ENCODE measurements at places on chromosomes 1 and 21.

GRCh38 chr1:66450043-66450514 lies 83.9 kb upstream of the SGIP1 start:
- no peak for DNase-seq

- DNase-seq = no peak
These were observed 7.0 kb downstream of the SH3BP5L start for GRCh38 chr1:248818505-248819374.

GRCh38 chr1:11977625-11978024 lies 2.6 kb upstream of the MFN2 start:
- DNase-seq = no peak

- DNase-seq = no peak
These were observed 66.9 kb upstream of the NGF start for GRCh38 chr1:115404911-115405310.

GRCh38 chr1:204873714-204874113 lies 3.1 kb downstream of the NFASC start:
- DNase-seq = no peak

GRCh38 chr1:17013491-17014320 lies 2.0 kb upstream of the ATP13A2 start:
- DNase-seq = no peak

- no peak for DNase-seq
These were observed 462.2 kb upstream of the CXADR start for GRCh38 chr21:17050646-17051045.

- DNase-seq = no peak
These were observed 108.2 kb downstream of the CLEC20A start for GRCh38 chr1:178388418-178389145.

DNA sequence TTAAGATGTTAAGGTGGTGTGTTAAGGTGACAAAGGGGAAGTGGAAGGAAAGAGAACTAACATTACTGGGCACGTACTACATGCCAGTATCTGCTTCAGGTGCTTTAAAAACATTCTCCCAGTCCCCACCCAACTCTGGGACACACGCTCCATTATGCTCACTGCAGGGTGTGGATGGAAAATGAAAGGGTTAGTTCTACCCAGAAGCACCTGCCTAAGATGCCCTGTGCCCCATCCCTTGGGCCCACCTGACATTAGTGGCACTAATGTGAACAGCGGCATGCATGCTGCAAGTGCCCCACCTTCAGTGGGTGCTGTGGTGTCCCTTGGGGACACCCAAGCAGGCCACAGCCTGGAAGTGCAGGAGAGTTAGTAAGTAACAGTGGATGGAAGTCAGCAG lies 82.9 kb upstream of the CXADR start:
- no peak for DNase-seq

- DNase-seq = no peak
These were observed 31.6 kb upstream of the ACOT11 start for GRCh38 chr1:54516249-54516920.

GRCh38 chr1:14822493-14822892 lies 224.0 kb downstream of the KAZN start:
- DNase-seq = no peak

GRCh38 chr21:42236014-42236413 lies 17.1 kb downstream of the ABCG1 start:
- no peak for DNase-seq

DNA sequence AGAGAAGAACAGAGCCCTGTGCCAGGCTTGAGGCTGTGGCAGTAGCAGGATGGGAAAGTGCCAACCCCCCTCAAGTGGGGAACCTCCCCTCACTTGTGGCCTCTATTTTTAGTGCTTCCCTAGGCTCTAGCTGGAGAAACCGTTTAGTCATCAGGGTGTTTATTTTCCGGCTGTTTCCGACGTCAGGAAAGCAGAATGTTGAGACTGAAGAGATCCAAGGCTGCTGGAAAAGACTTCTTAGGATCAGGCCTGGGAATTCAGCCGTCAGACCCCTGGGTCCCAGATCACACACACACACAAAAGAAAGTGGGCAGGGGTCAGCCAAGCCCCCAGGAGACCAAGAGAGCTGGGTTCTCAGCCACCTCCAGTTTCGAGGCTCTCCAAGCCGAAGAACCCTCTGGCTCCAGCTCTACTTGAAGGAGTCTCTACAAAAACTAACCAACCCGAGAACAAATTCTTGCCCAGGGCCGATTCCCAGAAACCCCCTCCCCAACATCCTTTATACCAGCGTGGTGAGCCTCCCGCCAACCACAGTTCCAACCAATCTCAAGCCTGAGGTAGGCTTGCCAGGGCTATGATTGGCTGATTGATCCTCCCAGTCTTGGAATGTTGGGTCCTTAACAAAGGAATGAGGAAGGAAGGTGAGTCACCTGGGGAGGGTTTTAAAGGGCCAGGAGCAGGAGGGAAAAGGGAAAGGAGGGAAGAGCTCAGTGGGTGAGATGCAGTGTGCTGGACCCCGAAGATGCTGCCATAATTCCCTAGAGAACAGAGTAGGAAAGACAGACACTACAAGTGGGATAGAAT lies 2.5 kb upstream of the MEF2D start:
- DNase-seq = no peak

DNA sequence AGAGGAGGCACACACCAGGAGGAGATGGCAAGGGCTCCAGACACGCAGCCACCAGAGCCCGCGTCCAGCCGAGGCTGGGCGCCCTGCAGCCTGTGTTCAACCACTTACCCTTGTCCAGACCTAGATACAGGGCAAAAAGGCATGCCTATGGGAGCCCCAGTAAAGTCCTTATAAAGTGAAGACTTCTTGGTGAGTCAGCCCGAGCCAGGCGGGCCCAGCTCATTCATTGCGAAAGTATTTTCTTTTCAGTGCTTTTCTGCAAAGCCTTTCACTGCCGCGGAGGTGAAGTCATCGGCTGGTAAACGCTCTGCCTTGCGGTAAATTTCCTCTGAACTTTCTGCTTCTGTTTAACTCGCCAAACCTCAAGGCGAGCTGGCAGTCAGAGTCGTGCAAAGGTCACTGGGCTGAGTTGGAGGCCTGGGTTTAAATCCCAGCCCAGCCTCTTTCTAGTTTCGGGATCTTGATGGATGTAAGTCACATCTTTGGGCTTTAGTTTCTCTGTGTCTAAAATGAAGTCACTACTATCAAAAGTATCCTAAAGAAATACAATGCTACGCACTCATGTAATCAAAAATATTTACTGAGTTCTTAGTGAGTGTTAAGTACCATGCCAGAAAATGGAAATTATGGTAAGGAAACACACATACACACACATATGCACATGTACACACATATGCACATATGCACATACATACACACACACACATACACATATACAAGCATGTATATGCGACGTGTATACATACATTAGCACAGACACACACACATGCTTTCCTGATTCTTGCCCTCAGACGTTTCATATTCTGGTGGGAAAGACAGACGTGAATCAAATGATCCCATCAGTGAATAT lies 54.7 kb upstream of the IFFO2 start:
- DNase-seq = peak; percentile 33

- DNase-seq = no peak
These were observed 2.1 kb downstream of the SIPA1L2 start for GRCh38 chr1:232627645-232628334.

DNA sequence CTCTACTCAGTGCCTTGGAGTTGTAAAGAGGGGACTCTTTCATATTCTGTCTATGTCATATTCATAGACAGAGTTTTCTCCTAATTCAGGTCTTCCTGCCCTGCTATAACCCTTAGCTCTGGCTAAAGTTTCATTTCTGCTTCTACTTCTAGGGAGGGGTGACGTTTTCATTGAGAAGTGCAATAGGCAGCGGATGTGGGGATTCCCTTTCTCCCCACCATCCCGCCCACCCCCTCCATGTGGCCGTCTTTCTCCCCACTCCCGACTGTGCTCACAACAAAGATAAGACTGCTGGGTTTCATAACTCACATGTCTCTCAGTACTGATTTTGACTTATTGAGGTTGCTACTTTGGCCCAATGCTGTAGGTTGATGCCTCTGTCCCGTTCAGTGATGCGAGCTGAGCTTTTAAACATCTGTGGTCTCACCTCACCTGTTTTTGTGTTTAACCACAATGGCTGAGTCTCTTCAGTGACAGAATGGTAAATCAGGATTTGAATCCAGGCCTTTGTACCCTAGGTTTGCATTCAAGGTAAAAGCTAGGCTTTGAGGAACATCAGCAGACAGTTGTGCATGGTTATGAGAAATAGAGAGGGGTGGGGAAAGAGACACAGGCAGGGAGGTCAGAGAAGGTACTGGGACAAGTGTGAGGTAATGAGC lies 7.8 kb upstream of the KIF14 start:
- peak; percentile 15 for DNase-seq

GRCh38 chr1:176691251-176692228 lies 228.6 kb downstream of the PAPPA2 start:
- no peak for DNase-seq

GRCh38 chr1:110495926-110496600 lies 22.9 kb downstream of the KCNA10 start:
- DNase-seq = peak; percentile 42

- no peak for DNase-seq
These were observed 6.3 kb upstream of the KYAT3 start for GRCh38 chr1:88998716-88999115.

- DNase-seq = no peak
These were observed 17.3 kb downstream of the MAP10 start for GRCh38 chr1:232822530-232822929.

GRCh38 chr1:221794935-221795334 lies 53.0 kb upstream of the DUSP10 start:
- DNase-seq = no peak

DNA sequence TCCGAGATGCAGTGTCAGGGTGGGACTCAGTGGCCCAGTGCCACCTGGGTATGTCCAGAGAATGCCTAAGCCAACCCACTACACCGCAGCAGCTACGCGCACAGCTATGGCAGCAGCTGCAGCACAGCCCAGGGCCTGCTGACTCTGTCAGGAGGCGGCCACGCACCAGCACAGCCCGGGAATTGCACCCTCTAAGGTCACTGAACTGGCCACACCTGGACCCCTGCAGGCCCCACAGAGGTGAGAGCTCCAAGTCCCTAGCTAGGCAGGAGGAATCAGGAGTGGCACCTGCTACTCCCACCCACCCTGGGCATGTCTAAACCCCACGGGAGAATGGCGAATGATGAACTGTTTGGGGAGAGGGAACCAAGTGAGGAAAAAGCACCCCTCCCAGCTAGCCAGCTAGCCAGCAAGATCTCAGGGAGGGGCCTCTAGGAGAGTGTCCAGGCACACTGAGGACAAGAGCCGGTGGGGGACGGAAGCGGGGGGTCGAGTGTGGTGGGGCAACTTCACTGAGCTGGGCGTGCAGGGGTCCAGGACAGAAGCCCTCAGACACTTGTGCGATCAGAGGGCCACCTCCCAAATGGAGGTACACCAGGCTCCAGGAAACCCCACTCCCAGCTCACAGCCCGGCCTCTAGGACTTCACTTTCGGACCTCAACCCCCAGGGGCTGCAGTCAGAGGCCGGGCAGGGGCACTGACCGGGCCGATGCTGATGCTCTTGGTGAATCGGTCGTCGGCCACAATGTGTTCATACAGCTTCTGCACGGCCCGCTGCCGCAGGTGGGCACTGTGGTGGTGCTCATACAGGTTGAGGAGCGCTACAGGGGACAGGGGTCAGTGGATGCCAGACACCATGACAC lies 13.9 kb downstream of the LSS start:
- no peak for DNase-seq

- no peak for DNase-seq
These were observed 11.2 kb upstream of the SLAMF9 start for GRCh38 chr1:159965263-159965662.

- DNase-seq = no peak
These were observed 23.8 kb downstream of the C21orf91 start for GRCh38 chr21:17795146-17796036.

DNA sequence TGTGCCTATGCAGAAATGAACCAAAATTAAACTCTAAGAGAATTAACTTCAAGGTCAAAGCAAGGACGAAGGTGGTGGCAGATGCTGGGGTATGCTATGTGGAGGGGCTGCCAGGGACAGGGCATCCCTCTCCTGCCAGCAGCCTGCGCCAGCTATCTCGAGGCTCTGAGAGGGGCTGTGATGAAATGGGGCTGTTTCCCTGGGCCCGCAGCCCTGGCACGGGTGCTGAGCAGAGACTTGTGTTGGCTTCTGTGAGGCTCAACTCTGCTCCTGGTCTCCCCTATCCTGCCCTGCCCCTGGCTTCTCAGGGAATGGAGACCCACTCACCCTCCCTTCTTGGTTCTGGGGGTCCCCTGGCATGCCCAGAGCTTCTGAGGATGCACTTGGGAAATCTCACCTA lies 41.9 kb upstream of the TIAM1 start:
- DNase-seq = no peak

DNA sequence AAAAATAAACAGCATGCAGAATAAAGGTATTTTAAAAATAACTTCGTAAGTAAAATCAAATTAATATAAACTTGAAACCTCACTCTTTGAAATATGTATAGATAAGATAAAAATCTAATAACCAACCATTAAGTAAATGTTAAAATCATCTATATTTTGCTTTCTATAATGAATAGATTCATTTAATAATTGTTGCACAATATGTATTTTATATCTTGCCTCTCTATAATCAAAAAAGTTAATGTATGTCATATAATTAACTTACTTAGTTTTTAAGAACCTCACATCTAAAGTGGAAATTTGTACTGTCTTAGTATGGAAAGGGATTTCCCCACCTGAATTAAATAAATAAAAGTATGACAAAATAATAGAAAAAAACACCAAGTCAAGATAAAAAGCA lies 42.4 kb upstream of the RBM34 start:
- DNase-seq = no peak

- no peak for DNase-seq
These were observed 76.3 kb downstream of the USP24 start for GRCh38 chr1:55138823-55139222.

GRCh38 chr21:38903690-38904139 lies 98.0 kb downstream of the ETS2 start:
- no peak for DNase-seq

DNA sequence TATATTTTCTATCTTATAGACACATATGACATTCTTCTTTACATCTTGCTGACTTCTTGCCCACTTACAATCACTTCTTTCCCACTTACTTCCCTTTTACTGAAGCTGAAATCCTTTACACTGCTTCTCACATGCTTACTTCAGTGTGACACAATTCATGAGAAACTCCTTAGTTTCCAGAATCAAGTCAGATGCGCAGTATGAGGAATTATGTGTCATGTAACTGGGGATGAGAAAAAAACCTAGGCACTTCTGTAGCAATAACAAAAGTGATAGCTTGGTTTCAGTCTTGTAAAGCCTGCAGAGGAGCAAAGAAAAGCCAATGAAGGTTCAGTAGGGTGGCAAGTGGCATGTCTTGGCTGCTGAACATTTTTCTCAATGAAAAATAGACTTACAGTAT lies 566.2 kb upstream of the RGS18 start:
- no peak for DNase-seq

DNA sequence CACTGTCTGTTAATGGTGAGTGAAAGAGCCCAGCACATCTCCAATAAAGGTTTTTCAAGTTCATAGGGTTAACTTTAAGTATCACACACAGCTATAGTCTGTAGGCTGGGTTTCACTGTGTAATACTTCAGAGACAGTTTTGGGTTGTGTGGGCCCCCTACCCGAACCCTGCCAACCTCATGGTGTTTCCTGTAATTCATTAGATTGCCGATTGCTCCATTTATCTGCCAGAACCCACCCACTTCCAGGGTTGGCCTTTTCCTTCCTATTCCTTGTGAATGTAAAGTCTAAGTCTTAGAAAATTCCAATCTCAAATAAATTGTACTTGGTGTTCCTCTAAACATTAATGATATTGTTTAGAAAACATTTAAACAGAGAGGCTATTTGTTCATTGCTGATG lies 43.6 kb downstream of the CTTNBP2NL start:
- DNase-seq = no peak

- no peak for DNase-seq
These were observed 85.7 kb downstream of the NRDC start for GRCh38 chr1:51792864-51793263.

- DNase-seq = no peak
These were observed 46.8 kb upstream of the TARDBP start for GRCh38 chr1:10965546-10966226.

Data from stimulated activated CD8-positive, alpha-beta memory T cell treated with anti-CD3 and anti-CD28 coated beads, Interleukin-12 subunit alpha, Interleukin-12 subunit beta, amount 100 ng/mL, for 4 hours (primary cell).